ENCODE measurements at places on chromosomes 12 and 14. TPM values are rescaled to one million over a fixed set of nuclear protein-coding genes. Genes with fewer than 3 reads are reported as not detected.

GRCh38 chr14:93331728-93332396, 974 bp downstream of the BTBD7 start:
- DNase-seq, result no peak

PROX2 gene
- 0.35 TPM for total RNA-seq

GRCh38 chr14:40248671-40249070, 816.4 kb upstream of the FBXO33 start:
- no peak for DNase-seq

GRCh38 chr14:55389330-55389729, 22.3 kb downstream of the ATG14 start:
- no peak for DNase-seq

- no peak for DNase-seq
These were observed 16.9 kb downstream of the LTBP2 start for GRCh38 chr14:74595006-74595735.

GRCh38 chr12:90262251-90262650, 553.6 kb upstream of the ATP2B1 start:
- DNase-seq, result no peak
